Stimulated activated CD4-positive, alpha-beta T cell treated with anti-CD3 and anti-CD28 coated beads, TNF-alpha, amount 100 ng/mL, for 1 hour (primary cell): ENCODE measurements at places on chromosomes 2 and 18.

DNA sequence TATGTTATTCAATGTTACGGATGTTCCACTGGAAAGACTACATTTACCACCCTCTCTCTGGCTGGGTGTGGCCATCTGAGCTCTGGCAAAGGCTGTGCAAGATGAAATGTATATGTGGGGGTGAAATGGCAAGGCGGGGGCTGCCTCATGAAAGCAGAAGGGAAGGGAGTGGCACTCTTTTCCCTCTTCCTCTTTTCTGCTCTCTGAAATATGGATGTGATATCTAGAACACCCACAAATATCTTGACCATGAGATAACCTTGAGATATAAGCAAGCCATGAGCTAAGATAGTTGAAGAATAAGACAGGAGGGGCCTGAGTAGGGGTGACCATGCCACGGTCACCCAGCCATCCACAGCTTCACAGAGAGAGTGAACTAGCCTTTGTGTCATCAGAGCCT lies 367.8 kb upstream of the ID2 start:
- no peak for DNase-seq

GRCh38 chr18:79259218-79259617 lies 136.5 kb upstream of the NFATC1 start:
- DNase-seq: no peak

- DNase-seq: no peak
These were observed 172.9 kb downstream of the CMPK2 start for GRCh38 chr2:6692819-6693218.

DNA sequence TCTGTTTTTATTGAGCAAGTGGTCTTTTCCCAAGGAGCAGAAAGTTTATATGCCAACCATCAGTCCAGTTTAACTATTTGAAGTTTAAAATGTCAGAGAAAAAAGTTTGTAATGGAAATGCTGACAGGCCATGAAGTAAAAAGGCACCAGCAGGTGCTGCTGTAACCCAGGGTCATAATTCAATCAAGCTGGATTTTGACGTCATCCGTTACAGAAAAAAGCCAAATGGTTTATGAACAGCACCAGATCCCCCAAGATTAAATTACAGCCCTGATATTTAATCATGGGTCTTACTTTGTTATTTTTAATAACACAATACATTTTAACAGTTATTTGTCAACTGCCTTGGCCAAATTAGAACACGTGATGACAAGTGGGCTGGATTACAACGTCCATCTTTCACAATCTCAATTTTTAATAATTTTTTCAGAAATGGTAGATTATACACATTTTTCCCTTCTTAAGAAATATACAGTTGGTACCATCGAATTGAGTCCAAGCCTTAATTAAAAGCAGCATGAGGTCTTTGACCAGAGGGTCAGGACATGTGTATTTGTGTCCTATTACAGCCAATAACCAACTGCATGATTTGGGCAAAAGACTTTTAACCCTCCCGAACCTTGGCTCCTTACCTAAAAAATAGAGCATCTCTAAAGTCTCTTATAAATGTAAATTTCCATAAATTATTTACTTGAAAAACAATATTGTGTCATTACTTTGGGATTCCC lies 10.0 kb downstream of the TCF4 start:
- no peak for DNase-seq

GRCh38 chr2:220168891-220169546 lies 541.6 kb downstream of the SLC4A3 start:
- no peak for DNase-seq

GRCh38 chr2:174972924-174973323 lies 32.3 kb downstream of the CHN1 start:
- no peak for DNase-seq

DNA sequence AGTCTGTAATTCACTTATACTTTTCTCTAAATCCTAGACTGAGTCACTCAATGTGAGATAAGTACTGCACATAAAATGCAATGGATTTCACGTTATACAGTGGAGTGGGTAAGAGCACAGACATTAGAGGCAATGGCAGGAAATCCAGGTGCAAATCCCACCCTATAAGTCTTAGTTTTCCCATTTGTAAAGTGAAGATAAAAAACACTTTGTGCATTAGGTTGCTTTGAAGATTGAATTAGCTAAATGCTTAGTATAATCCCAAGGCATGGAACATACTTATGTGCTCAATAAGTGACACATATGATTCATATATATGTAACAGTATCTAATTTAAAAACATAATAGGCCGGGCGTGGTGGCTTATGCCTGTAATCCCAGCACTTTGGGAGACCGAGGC lies 10.5 kb downstream of the ACTG2 start:
- no peak for DNase-seq

DNA sequence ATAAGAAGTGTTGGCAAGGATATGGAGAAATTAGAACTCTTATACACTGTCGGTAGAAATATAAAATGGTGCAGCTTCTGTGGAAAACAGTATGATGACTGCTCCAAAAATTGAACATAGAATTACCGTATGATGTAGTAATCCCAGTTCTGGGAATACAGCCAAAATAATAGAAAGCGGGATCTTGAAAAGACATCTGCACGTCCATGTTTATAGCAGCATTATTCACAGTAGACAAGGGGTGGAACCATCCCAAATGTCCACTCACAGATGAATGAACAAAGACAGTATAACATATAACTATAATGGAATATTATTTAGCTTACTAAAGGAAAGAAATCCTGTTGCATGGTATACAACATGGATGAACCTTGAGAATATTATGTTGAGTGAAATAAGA lies 257.7 kb downstream of the TDRD15 start:
- DNase-seq: no peak

GRCh38 chr18:27278131-27278530 lies 93.0 kb upstream of the CHST9 start:
- DNase-seq: no peak

- DNase-seq: no peak
These were observed 21.1 kb downstream of the ARHGAP15 start for GRCh38 chr2:143150287-143150686.
